Suppressor macrophage (primary cell): ENCODE measurements at places on chromosomes 5 and 9.

DNA sequence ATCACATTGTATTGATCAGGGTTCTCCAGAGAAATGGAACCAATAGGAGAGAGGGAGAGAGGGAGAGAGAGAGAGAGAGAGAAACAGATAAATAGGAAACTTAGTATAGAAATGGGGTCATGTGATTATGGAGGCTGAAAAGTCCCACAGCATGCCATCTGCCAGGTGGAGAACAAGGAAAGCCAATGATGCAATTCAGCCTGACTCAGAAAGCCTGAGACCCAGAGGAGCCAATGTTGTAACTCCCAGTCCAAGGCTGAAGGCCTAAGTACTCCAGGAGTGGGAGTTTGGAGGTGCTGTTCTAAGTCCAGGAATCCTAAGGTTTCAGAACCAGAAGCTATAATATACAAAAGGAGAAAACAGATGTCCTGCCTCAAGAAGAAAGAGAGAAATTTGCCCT, 48.4 kb upstream of the ISOC1 start:
- no peak for DNase-seq

GRCh38 chr9:11946531-11946930, 746.7 kb upstream of the TYRP1 start:
- no peak for DNase-seq

- no peak for DNase-seq
Observed at GRCh38 chr5:107519900-107520354, 150.8 kb downstream of the EFNA5 start.

- no peak for DNase-seq
Observed at GRCh38 chr9:77830618-77831285, 182.6 kb upstream of the GNA14 start.

DNA sequence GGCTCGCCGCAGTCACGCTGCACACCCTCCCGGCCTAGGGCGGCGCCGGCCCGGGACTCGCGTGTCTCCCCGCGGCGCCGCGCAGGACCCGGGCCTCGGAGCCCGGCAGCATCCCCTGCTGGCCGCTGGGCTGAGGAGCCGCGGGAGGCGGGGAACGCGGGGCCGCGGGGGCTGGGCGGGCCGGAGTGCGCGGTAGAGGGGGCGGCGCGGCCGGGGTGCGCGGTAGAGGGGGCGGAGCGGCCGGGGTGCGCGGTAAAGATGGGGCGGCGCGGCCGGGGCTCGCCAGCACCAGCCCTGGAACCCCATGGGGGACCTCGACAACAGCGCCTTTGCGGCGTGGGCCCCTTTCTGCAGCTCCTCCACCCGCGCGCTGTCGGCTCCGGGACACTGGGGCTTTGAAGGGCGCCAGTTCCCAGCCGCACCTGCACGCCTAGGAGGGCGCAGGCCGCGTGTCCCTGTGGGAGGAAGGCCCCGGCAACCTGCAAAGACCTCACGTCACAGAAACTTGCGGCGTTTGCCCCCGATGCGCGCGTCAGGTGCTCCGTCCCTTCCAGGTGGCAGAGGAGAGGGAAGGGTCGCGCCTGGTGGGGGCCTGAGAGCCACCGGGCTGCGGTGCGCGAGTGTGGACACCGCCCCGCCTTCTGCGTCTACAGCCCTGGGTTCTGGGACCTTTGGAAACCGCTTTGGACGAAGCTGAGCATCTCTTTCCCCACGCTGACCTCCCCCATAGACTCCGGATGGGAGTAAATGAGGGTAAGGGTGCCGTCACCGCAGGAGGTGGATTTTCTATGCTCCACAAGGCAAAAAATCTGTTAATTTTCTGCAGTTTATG, 49.6 kb downstream of the NSUN2 start:
- peak; percentile 60 for DNase-seq

GRCh38 chr5:157994906-157995519, 136.1 kb upstream of the CLINT1 start:
- DNase-seq, result peak; percentile 61

DNA sequence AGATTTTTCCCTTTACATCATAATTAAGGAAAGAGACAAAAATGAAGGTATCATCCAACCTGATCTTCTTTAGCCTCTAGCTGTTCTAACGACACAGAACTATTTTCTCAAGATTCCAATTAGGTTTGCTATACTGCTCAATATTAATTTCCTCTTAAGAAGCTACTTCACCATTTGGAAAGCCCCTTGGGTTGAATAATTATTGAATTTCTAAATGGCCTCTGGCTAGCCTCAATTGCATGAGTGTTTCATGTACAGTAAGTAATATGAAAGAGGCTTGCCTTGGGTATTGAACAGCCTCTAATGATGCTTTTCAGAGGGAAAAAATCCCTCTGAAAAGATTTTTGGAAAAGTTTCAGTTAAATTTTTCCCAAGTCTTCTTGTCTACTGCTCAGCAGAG, 3.7 kb upstream of the MOB3B start:
- no peak for DNase-seq

DNA sequence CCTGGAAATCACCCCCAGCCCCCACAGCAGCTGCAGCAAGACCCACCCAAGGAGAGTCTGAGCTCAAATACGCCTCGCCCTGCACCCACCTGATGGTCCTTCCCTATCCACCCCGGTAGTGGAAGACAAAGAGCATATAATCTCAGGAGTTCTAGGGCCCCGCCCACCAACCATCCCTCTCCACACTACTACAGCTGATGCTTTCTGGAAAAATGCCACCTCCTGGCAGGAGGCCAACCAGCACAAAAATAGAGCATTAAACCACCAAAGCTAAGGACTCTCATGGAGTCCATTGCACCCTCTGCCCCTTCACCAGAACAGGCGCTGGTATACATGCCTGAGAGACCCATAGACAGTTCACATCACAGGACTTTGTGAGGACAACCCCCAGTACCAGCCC, 22.5 kb upstream of the NIPSNAP3A start:
- DNase-seq, result no peak
